ENCODE measurements at places on chromosomes 5 and 9. TPM values are rescaled to one million over a fixed set of nuclear protein-coding genes. Genes with fewer than 3 reads are reported as not detected.

Gene CATSPER3
- 0.34 TPM for total RNA-seq

Gene PLPP7
- total RNA-seq = 0.21 TPM

Gene CSF2
- 764 TPM for total RNA-seq

Gene FOXD4L4
- total RNA-seq = not detected

Gene IQGAP2
- total RNA-seq = 28.3 TPM

Gene SEMA5A
- total RNA-seq = 0.62 TPM

Gene PCDHGC3
- total RNA-seq = 0.21 TPM

Gene MACROH2A1
- 302 TPM for total RNA-seq

Gene NEK6
- 47.7 TPM for total RNA-seq

Gene GHR
- total RNA-seq = not detected

Gene OLFML2A
- total RNA-seq = 0.11 TPM

Gene ANKRD20A1
- 1.2 TPM for total RNA-seq

Gene FAM151B
- 0.43 TPM for total RNA-seq

Gene TTLL11
- 2.4 TPM for total RNA-seq

Gene RNF183
- not detected for total RNA-seq

Gene NMUR2
- not detected for total RNA-seq

Gene ENG
- total RNA-seq = 27.5 TPM

Gene KIF27
- total RNA-seq = 2.7 TPM

Gene NCS1
- 23.5 TPM for total RNA-seq

Gene PCDHB13
- not detected for total RNA-seq

Gene PCDHGA11
- total RNA-seq = 0.39 TPM

Gene TSSK1B
- not detected for total RNA-seq

Gene ARID3C
- 0.21 TPM for total RNA-seq

Gene SCGB3A2
- not detected for total RNA-seq

Gene RBM27
- total RNA-seq = 36.0 TPM

Gene PMPCA
- total RNA-seq = 111 TPM
